ENCODE measurements at places on chromosomes 3 and 15.

DNA sequence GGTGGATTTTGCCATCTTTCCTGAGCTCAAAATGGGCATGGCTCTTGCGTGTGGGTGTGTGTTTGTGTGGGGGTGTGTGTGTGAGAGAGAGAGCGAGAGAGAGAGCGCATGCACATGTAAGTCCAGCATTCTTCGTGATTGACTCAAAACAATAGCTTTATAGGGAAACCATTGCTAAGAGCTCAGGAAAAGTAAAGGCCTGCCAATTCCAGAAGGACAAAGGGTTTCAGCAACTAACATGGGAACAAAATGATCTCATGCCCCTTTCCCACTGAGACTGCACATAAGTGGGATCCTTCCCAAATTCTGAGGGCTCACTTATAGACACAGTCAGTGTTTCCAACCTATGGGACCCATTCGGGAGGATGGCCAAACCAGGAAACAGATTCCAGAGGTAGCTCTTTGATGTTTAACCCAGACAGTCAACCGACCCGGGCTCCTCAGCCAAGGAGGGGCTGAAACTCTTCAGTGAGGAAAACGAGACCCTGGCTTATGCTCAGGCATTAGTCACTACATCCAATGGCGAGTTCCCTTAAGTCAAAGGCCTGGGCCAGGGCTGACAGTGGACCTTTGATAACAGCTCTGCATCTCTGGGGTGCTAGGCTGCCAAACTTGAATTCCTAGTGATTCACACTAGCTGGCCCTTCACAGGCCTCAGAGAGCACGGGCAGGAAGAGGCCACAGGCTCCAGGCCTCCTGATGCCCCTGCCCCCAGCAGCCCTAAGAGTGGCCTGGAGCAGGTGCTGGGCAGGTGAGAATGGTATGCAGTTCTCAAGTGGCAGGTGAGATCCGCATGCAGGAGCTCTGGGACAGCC, 305.0 kb upstream of the C2CD4B start:
- DNase-seq, result no peak

DNA sequence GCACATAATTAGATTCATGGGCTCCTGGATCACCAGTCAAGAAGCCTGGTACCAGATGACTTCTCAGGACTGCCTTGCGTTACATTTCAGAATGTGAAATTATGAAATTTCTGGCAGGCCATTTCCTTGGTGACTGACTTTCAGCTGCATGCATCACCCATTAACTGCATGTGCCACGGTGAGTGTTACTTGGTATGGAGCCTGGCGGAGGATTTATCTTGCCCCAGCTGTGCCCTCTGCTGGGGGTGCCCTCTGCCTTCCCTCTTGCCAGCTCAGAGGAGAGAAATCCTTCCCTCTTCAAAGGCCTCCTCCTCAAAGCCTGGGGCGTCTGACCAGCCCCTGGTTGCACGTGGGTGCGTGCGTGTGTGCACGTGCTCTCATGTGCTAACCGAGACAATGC, 57.7 kb upstream of the CTSH start:
- no peak for DNase-seq

DNA sequence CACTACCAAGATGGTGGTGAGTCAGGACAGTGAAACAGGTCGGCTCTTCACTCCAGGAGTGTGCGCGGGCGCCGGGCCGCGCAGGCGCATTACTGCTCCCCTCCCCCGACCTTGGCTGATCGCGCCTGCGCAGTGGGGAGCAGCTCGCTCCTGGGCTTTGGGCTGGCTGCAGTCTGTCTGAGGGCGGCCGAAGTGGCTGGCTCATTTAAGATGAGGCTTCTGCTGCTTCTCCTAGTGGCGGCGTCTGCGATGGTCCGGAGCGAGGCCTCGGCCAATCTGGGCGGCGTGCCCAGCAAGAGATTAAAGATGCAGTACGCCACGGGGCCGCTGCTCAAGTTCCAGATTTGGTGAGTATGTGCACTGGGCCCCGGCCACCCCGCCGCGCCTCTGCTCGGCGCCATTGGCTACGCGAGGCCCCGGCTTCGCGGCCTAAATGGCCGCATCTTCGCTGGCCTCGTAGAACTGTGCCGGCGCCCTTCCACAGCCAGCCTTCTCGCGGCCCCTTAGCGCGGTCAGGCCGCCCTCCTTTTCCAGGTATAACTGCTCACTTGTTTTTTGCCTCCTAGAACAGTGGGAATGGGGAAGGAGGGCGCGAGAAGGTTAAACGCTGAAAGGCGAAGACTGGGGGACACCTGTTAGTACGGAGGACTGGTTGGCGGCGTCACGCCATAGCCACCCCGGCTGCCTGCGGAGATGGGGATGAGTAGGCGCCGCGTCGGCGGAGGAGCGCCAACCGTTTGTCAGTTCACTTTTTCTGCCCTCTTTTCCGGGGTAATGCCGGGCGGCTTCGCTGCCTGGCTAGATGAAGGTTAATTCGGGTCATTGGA, at the start of gene SELENOT:
Gene SELENOT, plus strand, starts transcription at position 169 of the 827 bp plus-strand sequence. Its CDS starts 42 bp downstream, at position 211.
- DNase-seq, result peak; percentile 95

DNA sequence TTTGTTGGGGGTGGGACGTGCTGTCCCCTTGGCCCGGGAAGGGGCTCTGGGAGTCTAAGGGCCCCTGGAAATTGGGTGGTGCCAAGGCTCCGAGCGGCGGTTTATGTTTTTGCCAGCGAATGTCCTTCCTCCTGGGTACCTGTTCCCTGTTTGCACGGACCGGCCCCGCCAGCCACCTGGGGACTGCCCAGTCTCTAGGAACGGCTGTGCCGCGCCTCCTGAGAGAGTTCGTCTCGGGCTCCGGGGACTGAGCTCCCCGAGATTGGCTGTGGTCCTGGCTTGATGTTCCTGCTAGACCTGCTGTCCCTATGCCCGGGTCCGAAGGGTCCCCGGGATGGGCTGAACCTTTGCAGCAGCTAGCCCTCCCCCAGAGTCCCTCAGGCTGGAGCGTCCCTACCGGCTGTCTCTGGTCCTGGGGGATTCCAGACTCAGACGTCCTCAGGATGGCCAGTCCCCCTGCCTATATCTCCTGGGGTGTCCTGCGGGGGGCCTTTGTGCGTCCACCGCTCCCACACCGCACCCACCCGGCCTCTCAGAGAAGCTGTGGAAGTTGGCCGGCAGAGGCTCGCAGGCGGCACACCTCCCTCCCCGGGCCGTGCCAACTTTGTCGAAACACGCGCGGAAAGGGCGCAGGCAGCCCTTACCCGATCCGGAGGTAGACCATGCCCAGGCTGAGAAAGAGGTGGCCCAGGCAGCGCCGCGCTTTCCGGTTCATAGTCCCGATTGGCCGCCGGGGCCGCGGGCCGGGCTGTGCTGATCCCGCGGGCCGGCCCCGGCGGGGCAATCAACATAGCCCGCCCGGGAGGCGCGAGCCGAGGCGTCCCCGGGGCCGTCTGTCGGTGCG, 547 bp downstream of the WNT7A start:
- DNase-seq, result no peak

- DNase-seq, result no peak
Measured at GRCh38 chr3:61665987-61666386, 104.6 kb downstream of the PTPRG start.

DNA sequence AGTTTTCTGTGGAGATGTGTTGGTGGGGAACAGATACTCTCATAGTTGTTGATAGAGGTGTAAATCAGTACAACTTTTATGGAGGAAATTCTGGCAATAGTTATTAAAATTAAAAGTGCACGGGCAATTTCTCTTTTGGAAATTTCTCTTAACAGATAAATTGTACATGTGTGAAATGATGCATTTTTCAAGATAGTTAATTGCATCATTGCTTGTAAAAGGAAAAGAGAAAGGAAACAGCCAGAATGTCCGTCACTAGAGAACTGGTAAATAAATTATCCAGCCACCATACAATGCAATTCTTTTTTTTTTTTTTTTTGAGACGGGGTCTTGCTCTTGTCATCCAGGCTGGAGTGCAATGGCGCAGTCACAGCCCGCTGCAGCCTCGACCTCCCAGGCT, 14.2 kb downstream of the ZNF710 start:
- DNase-seq, result no peak

- no peak for DNase-seq
Measured at GRCh38 chr15:80579611-80580010, 115.5 kb upstream of the ABHD17C start.

Measured in NCI-H1436 (cell line).